Fibroblast of lung (primary cell): ENCODE measurements at places on chromosomes 5 and 9. TPM values are rescaled to one million over a fixed set of nuclear protein-coding genes. Genes with fewer than 3 reads are reported as not detected.

DNA sequence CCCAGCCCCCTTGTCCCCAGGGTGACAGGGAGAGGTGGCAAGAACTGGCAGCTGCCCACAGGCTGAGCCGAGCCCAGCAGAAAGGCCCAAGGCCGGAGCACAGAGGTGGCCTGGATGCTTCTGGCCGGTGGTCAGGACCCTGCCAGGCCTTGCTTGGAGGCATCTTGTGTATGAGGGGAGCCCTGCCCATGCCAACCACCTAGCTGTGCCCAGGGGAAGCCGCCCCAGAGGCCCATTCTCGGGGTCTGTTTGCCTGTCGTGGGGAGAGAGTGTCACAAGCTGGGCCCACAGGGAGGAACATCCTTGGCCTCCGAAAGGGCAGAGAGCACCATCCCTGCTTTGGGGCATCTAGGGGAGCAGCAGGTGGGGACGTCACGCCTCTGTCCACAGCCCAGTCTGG is 10.0 kb downstream of the NKD2 start:
- no peak for DNase-seq

DNA sequence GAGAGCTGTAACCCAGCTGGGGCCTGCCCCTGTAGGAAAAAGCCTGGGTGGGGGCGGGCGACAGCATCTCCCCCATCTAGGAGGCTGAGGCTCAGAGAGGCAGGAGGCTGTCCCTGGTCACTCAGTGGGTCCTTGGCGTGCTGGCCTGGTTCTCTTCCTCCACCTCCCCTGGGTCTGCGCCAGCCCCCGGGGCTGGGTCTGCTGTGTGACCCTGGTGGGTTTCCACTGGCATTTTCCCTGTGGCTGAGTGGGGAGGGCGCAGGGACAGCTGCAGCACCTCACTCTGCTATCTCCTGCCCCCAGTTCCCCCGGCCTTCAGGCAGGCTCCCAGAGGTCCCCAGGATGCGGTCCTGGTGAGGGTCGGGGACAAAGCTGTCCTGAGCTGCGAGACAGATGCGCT is 59.5 kb upstream of the ASS1 start:
- DNase-seq = no peak

DNA sequence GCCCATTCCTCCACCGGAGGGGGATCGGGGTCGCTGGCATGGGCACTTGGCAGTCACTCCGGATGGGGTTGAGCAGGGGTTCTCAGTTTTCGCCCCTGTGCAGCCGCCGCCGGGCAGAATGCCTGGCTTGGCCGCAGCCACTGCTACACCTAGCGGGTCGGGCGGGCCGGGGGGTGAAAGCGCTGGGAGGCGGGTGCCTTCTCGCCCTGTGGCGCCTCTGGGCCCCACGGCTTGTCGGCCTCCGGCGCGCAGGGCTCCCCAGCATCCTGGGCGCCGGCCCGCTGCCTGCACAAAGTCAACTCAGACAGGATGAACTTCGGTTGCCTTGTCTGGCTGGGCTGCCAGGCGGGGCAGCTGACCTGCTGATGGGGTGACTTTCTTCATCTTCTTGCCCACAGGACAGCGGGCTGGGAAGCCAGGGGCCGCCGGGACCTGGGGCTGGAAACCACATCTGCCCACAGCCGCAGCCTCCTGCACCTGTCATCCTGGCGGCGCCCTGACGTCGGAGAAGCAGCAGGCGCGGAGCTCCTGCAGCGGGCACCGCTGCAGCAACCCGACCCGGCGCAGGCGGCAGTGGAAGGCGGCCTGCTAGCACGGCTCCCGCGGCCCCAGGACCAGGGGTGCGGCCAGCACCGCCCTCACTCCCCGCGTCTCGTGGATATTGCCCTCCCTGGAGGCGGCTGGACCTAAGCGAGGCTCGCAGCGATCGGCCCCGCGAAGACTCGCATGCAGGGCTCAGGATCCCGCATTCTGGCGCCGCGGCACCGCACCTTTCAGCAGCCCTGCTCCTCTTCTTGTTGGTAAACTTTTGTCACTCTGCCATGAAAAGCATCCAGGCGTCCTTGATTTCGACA is 1.3 kb upstream of the ANKRD18A start:
- DNase-seq = no peak

DNA sequence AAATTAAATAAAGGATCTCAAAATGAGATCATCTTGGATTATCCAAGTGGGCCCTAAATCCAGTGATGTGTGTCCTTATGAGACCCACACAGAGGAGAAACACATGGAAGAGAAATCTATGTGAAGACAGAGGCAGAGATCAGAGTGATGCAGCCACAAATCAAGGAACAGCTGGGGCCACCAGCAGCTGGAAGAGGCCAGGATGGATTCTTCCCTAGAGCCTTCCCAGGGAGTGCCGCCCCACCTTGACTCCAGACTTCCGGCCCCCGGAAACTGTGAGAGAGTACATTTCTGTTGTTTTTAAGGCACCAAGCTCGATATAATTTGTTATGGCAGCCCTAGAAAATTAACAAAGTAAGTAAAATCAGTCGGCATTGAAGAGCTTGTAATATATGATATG is 286.9 kb downstream of the FBXL7 start:
- DNase-seq = no peak

DNA sequence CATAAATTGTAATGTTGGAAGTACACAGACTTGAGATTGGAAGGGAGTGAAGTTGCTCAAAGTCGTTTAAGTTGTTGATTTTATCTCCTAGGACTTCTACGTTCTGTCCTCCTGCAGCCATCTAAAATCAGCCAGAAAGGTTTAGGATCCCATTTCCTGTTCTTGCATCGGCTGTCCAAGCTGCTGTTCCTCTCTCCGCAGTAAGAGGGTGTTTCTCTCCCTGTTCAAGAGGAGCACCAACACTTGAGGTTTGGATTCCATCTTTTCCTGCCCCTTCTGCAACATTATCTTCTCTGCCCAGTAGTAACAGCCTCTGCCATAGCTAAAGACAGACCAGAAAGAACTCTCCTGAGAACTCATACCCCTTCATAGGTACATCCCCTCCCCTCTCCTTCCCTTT is 373.4 kb downstream of the GADD45G start:
- no peak for DNase-seq

- peak; percentile 54 for DNase-seq
These were observed 66.9 kb upstream of the GLIS3 start for GRCh38 chr9:4366591-4367330.

GRCh38 chr9:81822301-81822865 is 105.8 kb upstream of the SPATA31D4 start:
- DNase-seq = no peak

- no peak for DNase-seq
These were observed 26.2 kb downstream of the EXD3 start for GRCh38 chr9:137396634-137397367.

GRCh38 chr5:109695005-109695926 is 5.5 kb downstream of the MAN2A1 start:
- no peak for DNase-seq

- DNase-seq = no peak
These were observed 82.3 kb downstream of the THBS4 start for GRCh38 chr5:80117446-80117845.

- peak; percentile 33 for DNase-seq
These were observed 17.7 kb downstream of the EFNA5 start for GRCh38 chr5:107652839-107653607.

- DNase-seq = no peak
These were observed 17.3 kb downstream of the SKIC3 start for GRCh38 chr5:95537501-95537900.

DNA sequence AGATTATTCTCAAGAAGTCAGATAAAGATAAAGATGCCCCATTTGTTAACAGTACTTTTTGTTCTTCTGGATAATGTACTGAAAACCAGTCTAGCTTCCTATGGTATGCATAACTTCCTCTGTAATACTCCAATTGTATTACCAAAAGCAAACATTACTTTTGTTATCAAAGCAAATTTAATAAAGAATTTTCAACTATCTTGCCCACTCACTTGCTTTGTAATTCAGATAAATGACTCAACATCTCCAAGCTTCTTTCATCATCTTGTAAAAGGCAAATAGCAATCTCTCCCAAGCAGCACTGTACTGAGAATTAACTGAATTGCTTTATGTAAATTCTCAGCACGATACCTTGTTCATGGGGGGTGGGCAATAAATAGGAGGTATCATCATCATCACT is 98.3 kb downstream of the NFIB start:
- DNase-seq = peak; percentile 45

- no peak for DNase-seq
These were observed 525.2 kb upstream of the TRPC7 start for GRCh38 chr5:136890431-136891148.

DNA sequence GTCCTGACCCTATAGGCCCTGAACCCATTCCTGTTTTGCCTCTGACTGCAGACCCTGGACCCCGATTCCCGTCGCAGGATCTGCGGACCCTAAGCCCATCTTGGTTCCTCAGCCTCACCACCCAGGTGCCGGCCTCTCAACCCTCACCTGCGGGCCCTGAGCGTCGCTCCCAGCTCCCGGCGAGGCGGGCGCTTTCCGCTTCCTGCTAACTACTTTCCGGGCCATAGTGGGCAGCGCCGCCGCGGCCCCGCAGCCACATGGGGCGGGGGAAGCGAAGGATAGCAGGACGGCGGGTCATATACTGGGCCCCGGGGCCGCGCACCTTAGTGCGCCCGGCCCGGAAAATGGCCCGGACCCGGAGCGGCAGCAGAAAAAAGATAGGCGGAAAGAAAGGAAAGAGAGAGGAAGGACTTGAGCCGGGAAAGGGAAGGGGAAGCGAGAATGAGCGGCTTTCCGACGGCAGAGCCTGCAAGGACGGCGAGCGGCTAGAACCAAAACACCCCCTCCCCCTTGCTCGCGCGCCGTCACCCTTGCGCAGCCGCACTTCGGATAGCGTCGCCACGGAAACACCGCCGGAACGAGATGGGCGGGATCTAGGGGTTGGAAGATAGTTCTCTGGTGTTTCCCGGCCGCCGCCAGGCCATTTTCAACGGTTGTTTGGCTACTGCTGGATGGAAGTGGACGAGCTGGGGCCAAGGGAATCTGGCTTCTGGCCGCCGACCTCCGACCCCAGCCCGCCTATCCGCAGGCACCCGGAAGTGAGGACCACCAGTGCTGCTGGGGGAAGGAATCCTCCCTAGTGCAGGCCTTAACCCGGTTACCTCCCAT is at the start of gene DCAF12:
DCAF12 (minus strand) TSS at position 492 of the 828 bp plus-strand sequence; CDS start at position 225, 267 bp downstream.
- peak; percentile 87 for DNase-seq

DNA sequence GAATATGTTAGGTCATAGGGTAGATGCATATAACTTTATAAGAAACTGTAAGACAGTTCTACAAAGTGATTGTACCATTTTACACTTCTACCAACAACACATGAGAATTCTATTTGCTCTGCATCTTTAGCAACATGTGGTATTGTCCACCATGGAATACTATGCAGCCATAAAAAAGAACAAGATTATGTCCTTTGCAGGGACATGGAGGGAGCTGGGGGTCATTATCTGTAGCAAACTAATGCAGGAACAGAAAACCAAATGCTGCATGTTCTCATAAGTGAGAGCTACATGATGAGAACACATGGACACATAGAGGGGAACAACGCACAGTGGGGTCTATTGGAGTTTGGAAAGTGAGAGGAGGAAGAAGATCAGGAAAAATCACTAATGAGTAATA is 22.2 kb upstream of the CER1 start:
- DNase-seq = no peak

DNA sequence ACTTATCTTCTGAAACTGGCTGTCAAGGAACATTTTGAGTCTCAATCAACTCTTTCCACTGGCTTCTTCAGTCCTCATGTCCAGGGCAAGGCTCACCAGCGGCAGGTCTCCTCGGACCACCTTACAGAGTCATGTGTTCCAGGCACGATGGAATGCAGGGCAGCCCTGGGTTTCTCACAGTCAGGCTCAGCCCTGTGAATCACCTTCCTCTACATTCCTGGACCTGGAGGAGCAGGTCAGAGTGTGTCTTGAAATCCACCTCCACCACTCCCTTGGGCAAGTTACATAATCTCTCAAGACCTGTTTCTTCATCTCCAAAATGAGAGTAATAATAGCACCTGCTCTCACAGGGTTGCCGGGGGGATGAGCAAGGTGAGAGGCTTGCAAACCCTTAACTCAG is 16.0 kb downstream of the ENC1 start:
- no peak for DNase-seq

- DNase-seq = peak; percentile 90
These were observed 439.1 kb upstream of the KIF2A start for GRCh38 chr5:61866930-61867329.

DNA sequence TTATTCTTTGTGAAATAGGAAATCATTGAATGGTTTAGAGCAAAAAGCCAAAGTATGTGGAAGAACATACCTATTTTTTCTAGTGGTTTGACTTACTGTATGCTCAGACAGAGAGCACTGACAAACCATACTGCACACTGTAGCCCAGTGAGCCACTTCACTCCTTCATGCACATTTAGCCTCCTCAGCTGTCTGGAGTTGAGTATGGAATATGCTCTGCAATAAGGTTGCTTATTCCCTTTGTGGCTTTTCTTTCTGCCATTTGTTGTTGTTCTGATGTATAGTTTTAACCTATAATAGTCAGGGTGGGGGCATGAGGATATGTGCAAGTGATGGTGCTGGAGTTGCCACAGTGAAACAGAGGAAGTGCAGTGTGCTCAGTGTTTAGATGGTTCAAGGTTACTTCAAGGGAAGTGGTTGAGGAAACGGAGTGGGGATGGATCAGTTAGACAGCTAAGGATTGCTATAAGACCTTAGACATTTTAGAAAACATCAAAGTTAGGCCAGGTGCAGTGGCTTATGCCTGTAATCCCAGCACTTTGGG is 100.7 kb downstream of the CDC42SE2 start:
- DNase-seq = no peak

DNA sequence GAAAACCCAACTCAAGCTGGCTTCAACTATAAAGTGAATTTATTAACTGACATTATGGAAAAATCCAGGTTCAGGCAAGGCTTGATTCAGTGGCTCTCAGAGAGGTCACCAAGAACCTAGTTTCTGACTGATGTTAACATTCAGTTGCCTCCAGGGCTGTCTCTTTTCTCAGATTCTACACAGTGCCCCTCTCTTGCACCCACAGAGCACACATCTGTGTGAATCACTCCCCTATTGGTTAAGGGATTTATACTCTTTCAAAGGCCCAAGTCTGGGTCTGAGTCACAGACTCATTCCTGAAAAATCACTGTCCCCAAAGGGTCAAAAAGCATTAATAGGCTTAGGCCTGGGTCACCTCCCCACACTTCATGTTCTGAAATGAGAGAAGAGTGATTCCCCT is 6.2 kb upstream of the HAVCR2 start:
- no peak for DNase-seq

GRCh38 chr5:1963941-1964451 is 81.3 kb upstream of the IRX4 start:
- no peak for DNase-seq

Gene TNFSF15
- 0.26 and 0.33 TPM in 2 replicates for total RNA-seq

Gene GAS1
- total RNA-seq = 7.4 and 15.2 TPM in 2 replicates

Gene SLC45A2
- total RNA-seq = under 0.01 TPM in 2 replicates

Gene OR1J2
- 0.26 and 0.33 TPM in 2 replicates for total RNA-seq

Gene CCDC183
- total RNA-seq = 0.99 and 1.0 TPM in 2 replicates

Gene IRX4
- not detected in 2 replicates for total RNA-seq
